T-cell (primary cell): ENCODE measurements at places on chromosomes 2 and 18.

GRCh38 chr2:32941944-32942690 lies 4.6 kb upstream of the LTBP1 start:
- no peak for DNase-seq

- no peak for DNase-seq
Measured at GRCh38 chr2:60505880-60506260, 47.6 kb downstream of the BCL11A start.

DNA sequence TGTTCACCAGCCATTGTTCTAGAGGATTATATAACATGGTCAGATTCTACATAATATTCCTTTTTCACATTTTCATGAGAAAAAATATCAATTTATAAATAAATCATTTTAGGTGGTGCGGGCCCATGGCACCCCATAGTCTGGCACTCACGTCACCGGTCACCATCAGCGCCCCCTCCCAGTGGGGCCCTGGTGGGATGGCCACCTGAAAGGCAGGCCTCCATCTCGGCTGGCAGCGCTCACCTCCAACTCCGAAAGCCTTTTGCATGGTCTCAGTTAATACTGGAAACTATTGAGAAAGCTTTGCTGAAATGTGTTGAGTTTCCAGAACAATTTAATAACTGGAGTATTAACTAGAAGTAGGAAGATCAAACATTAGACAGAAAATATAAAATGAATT lies 141.4 kb upstream of the SALL3 start:
- no peak for DNase-seq

GRCh38 chr2:160387558-160388262 lies 105.9 kb downstream of the RBMS1 start:
- DNase-seq = no peak

GRCh38 chr2:223076573-223076972 lies 24.6 kb downstream of the KCNE4 start:
- DNase-seq = no peak

GRCh38 chr2:9697909-9698308 lies 67.1 kb upstream of the YWHAQ start:
- DNase-seq = no peak

- no peak for DNase-seq
Measured at GRCh38 chr18:76252139-76252538, 242.9 kb downstream of the ZNF516 start.

DNA sequence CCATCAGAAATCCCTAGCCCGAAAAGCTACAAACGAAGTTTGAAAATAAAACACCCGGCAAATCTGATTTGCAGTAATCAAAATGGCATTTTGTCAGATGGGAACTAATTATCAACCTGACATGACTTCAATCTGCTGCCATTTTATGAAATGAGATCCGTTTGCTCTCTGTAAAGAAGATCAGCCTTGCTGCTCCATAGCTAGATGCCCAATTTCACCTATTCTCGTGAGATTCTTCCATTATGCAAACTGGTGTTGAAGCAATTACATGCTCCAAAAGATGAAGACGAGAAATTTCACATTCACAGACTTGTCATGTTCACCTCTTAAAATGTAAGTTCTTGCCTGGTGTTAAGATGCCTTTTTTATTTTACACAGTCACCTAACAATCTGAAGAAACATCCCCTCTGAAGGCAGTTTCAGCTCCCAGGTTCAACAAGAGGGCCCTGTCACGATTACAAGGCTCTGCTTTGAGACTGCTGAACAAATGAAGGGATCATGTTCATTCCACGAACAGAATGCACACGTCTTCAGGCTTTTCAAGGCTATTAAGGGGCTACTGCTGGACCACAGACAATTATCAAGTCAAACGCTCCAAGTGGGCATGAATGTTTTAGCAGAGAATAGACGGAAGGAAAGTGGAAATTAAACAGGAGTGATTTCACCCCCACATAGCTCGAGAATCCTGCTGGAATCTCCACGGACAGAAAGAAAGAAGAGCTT lies 172.6 kb upstream of the PID1 start:
- DNase-seq = no peak

GRCh38 chr2:129721846-129722245 lies 257.6 kb upstream of the RAB6C start:
- DNase-seq = no peak

- no peak for DNase-seq
Measured at GRCh38 chr2:30026091-30027055, 105.0 kb upstream of the ALK start.

DNA sequence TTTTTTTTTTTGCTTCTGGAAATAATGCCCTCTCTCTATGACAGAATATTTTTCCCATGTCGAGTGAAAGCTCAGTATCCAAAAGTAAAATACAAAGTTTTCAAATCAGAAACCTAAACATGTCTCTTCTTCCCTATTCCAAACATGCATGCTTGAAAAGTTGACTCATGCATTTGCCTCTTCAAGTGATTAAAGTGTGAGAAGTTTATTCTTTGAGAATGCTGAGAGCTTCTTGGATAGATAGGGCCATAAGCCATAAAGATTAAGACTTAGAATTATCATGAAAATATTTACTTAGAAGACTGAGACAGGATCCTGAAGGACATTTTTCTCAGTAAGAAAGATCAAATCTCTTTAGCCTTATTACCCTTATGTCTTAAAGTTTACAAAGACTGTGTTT lies 98.6 kb upstream of the EPB41L5 start:
- no peak for DNase-seq

DNA sequence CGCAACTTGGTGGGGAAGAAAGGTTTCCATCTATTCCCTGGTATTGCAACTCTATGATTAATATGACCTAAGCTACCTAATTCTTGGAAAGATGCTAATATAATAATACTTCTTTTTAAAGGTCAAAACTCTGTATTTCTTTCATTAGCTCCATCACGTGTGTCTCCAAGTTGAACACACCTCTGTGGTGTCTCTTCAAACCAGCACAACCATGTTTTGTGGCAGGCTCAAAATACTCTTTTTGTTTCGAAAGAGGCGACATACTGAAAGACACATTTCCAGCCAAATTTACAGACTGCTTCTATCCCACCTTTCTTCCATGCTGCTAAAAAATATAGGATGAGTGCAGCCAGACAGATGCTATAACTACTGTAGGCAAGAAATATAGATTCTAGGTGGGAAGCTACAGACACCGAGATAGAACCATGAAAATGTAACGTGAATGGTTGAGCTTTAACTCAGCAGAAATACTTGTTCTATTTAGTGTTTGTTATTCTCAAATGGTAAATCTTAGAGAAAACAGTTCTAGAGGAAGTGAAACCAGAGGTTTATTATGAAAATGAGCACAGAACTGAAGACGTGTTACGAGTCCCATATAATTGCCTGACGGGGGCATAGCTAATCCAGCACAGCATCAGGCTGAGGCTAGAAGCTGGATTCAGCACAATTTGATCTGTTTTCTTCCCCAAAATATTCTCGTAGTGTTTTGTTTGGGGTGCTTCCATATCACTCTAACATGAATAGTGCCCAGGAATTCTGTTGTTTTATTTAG lies 991.5 kb upstream of the FANCL start:
- no peak for DNase-seq

DNA sequence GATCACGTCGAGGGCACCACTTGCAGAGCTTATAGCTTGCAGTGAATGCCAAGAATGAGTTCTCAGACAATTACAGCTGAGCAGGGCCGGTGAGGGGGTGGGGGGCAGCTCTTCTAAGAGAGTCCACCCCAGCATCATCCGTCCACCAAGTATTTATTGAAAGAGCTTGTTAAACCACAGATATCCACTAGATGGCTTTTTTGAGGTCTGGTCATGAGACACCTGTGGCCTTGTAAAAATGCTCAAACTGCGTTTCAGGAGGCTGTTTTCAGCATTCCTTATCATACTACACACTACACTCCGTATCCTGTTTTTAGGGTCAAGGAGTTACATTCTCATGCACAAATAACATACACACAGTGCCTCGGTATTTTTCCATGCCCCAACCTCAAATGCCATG lies 51.5 kb downstream of the DNAJC10 start:
- DNase-seq = no peak
